ENCODE measurements at places on chromosomes 6 and 20.

DNA sequence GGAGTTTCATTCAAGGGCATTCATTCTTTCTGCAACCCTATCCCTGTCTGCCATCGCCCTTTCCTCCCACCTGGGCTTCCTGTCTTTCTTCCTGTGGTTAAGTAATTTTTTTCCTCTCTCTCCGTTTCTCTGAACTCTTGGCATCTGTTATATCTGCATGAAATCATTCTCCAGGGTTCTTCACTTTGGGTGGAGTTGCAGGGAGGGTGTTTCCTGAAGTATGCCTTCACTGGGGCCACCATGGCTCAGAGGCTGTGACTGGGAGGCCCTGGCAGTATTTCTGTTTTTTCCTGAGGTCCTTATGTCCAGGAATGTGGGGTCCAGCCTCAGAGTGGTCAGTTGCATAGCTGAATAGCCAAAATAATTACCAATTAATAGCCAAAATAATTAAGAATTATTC lies 137.2 kb downstream of the SLC35F1 start:
- DNase-seq = no peak

DNA sequence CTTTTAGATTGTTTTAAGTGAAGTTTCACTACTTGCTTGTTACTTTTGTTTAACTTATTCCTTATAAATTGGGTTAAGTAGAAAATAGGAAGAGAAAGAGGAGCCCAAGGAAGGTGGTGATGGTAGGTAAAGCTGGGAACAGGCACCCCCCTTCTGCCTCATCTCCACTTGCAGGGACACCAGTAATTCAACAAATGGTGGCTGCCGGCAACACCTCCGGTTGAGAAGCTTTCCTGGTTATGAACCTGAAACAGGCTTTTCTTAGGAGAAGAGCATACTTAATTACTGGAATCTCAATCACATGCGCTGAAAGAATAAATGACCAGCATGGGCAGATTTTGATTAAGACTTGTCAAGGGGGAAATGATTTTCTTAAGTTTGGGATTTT lies 158.9 kb upstream of the ZNF217 start:
- no peak for DNase-seq

DNA sequence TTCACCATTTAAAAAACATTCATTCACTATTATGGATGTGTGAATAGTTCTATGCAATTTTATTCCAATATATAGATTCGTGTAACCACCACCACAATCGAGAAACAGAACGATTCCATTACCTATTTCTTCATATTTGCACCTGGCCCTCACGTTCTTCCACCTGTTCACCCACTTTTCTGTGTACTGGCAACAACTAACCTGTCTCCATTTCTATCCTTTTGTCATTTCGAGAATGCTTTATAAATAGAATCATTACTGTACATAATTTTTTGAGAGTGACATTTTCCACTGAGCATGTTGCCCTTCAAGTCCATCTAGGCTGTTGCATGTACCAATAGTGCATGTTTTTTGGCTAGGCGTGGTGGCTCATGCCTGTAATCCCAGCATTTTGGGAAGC lies 23.2 kb upstream of the STX11 start:
- DNase-seq = no peak

DNA sequence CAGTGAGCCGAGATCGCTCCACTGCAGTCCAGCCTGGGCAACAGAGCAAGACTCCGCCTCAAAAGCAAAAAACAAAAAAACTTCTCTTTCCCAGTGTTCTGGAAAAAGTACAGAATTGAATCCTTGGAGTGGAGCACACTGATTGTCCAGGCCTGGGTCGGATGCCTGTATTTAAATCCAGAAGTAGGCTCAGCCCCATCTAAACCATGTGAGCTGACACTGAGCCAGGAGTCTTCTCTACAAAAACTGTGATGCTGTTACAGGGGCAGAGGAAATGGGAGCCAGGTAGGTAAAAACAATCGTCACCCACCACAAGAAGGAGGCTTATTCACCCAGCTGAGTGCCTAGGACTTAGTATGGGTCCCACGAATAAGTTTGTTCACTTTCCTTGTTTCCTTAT lies 43.0 kb upstream of the PTPN1 start:
- DNase-seq = no peak

GRCh38 chr20:33312583-33312982 lies 29.6 kb downstream of the BPIFB1 start:
- DNase-seq = no peak

DNA sequence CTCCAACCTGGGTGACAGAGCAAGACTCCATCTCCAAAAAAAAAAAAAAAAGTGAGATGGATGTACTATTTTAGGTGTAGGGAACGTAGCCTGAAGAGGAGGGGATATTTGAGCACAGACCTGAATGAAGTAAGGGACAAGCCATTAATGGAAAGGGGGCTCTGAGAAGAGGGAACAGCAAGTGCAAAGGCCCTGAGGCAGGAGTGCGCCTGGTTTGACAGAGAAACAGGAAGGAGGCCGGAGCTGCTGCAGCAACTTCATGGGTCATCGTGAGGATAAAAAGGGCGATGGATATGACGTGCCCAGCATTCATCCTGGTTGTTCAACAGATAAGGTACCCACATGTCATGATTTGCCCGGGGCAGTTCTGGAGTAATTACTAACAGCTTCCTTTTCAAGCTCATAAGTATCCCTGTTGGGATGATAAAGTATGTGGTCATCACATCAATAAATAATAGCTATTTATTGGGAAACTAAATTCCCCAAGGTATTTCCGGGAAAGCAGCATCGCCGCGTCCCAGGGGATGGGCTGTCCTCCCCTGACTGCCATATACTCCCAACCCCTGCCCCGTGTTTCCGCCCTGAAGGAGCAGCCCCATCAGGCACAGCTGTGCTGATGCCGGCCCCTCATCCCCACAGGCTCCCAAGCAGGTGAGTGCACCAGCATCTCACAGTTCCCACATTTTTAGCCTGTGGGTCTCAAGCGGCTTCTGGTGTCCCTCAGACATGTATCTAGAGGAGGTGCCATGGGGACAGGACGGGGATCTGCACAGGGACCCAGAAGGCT lies 43.4 kb downstream of the DLGAP4 start:
- no peak for DNase-seq

GRCh38 chr20:36214684-36215256 lies 21.5 kb upstream of the AAR2 start:
- no peak for DNase-seq

- no peak for DNase-seq
These were observed 63.9 kb downstream of the PTPN1 start for GRCh38 chr20:50574108-50574507.

DNA sequence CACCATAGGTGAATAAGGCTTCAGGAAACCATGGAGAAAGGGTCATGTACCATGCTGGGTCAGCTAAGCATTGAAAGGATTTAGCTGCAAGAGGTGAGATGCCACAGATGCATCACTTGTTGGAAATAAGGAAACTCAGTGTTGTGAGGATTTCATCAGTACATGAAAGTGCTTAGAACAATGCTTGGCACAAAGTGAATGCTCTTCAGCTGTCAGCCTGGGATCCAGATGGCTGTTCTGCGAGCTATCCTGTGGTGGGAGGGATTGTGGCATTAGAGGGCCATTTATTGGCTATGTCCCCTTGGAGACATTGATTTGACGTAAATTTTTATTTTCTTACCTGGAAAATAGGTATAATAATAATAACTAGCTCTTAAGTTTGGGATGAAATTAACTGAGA lies 53.0 kb downstream of the ELOVL2 start:
- no peak for DNase-seq

- peak; percentile 90 for DNase-seq
These were observed 168.4 kb downstream of the DOK5 start for GRCh38 chr20:54643761-54644160.

- no peak for DNase-seq
These were observed 226.8 kb upstream of the SGK1 start for GRCh38 chr6:134544737-134545136.

DNA sequence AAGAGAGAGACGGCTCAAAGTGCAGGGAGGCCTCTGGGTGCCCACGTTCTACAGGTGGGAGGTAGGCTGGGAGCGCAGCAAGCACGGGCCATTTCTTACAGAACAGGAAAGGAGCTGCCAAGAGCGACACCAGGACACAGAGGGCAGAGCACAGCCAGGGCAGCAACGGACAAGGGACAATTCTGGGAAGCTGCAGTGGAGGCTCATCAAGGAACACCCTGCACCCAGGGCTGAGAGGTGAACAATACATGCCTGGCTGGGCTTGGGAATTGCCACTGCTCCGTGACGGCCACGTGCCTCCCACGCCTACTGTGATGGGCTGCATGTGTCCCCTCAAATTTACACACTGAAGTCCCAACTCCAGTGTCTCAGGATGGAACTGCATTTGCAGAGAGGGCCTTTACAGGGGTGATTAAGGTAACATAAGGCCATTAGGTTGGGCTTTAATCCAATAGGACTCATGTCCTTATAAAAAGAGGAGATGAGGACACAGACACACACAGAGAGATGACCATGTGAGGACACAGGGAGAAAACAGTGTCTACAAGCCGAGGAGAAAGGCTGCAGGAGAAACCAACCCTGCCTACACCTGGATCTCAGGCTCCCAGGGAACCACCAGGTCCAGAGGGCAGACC lies 13.6 kb downstream of the SERPINB6 start:
- DNase-seq = no peak

- no peak for DNase-seq
These were observed 353.2 kb upstream of the BTBD3 start for GRCh38 chr20:11564491-11564890.

DNA sequence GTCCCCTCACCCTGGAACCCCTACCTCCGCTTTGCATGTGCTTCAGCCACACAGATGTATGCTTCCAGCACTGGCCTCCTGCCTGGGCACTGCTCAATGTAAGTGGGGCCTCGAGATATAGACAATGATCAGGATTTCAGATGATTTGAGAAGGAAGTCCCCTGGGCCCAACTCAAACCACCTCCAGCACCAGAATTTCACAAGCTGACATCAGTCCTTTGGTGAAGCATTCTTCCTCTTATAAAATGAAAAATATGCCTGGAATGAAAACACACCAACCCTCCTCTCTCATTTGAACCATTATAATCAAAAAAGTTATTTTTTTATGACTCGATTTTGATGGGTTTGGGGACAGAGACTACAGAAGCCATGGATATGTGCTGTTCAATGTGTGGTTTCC lies 48.5 kb downstream of the BTBD3 start:
- no peak for DNase-seq

- DNase-seq = peak; percentile 99
These were observed at the start of the genes KLHDC3 and MEA1 for GRCh38 chr6:43013843-43014433. KLHDC3 (plus strand) TSS chr6:43014249; CDS start chr6:43017193, 2,944 bp downstream. MEA1 (minus strand) TSS chr6:43013946; CDS start chr6:43013813, 133 bp downstream.

DNA sequence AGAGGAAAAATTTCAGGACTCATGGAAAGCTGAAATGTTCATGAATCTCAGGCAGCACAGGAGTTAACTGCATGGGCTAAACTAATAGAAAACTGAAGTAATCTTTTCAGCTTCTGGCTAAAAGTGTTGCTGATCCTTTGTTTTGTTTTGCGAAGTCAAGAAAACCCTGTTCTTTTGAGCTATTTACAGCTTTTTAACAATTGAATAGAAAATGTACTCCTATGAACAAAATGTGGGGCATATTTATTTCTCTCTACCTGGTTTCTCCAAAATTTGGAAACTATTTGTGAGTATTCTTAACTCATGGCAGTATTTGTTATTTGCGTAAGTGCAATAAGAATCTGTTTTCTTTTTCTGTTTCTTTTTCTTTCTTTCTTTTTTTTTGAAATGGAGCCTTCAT lies 818.8 kb upstream of the CITED2 start:
- no peak for DNase-seq

DNA sequence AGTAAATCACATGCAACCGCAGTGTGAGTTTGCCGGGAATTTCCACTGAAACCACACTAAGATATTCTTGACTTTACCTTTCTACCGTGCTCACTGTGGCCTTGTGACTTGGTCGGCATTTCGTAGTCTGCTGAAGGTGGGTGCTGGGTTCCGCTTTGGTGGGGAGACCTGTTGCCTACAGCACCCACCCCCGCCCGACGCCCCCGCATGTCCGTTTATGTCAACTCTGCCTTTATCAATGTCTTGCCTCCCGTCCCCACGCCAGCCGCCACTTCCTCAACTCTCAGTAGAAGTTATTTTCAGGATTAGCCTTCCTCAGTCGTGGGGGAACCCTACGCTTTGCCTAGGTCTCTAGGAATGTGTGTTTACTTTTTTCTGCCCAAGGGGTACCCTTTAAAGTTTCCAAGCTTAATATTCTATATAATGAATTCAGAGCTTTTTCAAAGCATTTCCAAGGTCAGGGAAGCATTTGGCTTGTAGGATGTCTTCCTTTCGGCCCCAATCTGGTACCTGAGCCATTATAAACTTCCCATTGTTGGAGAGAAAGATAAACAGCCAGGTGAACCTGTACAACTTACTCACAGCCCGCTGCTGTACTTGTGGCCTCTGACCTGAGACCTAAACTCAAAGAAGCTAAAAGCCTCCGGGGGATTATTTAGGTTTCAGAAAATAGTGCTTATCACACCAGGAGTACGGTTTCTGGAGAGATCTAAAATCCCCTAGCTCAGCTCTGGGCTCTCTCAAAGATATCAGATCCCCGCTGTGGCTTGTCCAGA lies 54.2 kb downstream of the TBC1D7 start:
- no peak for DNase-seq

DNA sequence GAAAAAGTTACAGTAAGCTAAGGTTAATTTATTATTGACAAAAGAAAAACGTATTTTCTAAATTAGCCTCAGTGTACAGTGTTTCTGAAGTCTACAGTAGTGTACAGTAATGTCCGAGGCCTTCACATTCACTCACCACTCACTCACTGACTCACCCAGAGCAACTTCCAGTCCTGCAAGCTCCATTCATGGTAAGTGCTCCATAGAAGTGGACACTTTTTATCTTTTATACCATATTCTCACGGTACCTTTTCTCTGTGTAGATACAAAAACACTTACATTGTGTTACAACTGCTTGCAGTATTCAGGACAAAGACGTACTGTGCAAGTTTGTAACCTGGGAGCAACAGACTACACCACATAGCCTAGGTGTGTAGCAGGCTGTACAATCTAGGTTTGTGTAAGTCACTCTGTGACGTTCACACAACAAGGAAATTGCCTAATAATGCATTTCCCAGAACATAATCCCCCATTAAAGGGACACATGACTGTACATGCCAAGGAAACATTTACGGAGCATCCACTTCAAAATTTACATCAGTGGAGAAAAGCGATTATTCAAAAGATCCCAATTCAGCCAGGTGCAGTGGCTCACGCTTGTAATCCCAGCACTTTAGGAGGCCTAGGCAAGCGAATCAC lies 133.4 kb downstream of the BANF2 start:
- no peak for DNase-seq

GRCh38 chr6:140061110-140062042 lies 686.9 kb upstream of the CITED2 start:
- DNase-seq = no peak

DNA sequence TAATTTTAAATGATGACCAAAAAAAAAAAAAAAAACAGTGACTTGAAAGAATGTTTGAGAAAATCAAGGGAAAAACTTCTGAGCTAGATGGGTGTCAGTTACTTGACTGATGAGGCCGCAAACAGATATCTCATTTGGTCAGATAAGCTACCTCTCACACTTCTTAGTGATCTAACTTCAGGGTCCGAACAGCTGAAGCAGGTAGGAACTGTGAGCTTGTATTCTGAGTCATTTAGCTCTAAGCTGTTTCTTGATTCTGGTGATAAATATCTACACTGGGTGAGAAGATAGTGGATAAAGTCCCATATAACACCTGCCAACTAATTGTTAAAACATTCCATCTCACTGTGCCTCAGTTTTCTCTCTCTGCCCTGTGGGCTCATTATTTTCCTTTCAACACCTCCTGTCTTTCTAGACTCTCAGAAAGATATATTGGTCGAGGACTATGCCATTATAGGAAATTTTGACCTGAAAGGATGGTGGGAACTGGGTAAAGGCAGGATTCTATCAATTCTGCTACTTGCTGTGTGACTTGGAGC lies 7.7 kb downstream of the KIF3B start:
- DNase-seq = no peak

GRCh38 chr6:4603856-4604369 lies 172.3 kb upstream of the CDYL start:
- DNase-seq = no peak

- DNase-seq = no peak
These were observed 1.7 kb downstream of the GABBR1 start for GRCh38 chr6:29631209-29631810.
